ENCODE measurements at places on chromosomes 4 and X.

GRCh38 chr4:156516698-156517097 is 454.9 kb downstream of the PDGFC start:
- DNase-seq, result no peak

DNA sequence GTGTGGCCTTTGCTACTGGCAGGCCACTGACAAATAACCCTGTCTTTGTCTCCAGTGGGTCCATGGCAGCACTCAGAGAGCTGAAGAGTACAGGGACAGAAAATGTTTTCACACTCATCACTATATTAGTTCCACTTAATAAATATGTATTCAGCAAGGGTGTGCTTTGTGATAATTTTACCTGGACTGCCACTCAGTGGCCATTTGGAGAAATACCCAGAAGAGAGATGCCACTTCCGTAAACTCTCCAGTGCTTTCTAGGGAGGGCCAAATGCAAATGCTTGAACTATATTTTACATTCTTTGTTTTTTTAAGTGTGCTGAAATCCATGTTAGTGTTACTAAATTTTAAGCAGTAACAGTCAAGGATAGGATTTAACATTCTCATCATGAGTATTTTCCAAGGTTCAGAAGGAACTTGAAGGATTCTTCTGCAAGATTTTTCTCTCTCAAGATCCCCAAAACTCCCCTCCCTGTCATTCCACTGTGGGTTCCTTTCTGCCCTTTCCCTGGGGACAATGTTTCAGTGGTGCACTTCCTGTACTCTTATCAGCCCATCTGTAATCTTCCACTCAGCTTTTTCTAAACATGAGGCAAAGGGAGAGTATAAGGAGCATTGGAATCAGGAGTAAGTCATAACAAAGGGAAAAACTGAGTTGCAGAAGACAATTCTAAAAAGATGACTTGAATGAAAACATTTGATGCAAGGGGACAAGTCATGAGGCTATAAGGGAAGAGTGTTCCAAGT is 46.0 kb downstream of the TFDP3 start:
- DNase-seq, result peak; percentile 5

DNA sequence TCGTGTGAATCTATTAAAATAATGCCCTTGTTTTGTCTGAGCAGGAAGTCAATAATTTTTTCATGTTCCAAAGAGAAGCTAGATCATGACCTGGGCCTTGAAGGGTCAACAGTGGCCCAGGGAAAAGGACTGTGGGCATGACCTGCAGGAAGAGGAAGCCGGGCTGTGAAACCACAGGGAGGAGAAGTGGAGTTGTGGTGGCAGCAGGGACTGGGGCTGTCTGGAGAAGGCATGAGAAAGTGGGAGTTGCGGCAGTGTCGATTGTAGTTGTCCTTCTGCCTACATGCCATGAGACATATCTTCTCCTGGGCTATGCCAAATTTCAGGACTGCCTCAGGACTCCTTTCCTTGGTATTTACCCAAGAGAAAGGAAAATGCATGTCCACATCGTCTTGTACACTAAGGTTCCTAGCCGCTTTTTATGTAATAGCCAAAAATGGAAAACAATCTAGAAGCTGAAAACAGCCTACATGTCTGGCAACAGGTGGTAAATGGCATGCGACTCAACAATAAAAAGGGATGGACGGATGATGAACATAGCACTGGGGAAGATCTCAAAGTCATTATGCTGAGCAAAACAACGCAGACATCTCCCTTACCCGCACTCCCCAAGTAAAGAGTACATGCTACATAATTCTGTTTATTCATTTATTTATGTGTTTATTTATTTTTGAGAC is 13.6 kb upstream of the PTTG2 start:
- no peak for DNase-seq

GRCh38 chr4:85724791-85725563 is 250.0 kb downstream of the ARHGAP24 start:
- DNase-seq, result no peak

DNA sequence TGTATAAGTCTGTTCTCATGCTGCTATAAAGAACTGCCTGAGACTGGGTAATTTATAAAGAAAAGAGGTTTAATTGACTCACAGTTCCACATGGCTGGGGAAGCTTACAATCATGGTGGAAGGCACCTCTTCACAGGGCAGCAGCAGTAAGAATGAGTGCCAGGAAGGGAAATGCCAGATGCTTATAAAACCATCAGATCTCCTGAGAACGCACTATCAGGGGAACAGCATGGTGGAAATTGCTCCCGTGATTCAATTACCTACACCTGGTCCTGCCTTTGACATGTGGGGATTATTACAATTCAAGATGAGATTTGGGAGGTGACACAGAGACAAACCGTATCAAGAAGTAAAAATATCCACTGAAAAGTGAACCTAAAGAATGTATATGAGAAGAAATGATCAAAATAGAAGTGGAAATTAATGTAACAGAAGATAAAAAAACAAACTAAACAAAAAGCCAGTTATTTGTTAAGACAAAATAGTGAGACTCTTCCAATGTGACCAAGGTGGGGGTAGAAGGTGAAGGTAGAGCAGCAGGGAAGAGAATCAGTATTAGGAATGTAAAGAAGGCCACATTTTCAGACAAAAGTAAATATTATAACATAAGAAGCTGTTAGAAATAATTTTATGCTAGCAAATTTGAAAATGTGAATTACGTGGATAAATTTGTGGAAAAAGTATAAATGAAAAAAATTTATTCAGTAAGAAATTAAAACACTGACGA is 372.9 kb downstream of the NKX6-1 start:
- no peak for DNase-seq
